ENCODE measurements at places on chromosomes 7 and 10. TPM values are rescaled to one million over a fixed set of nuclear protein-coding genes. Genes with fewer than 3 reads are reported as not detected.

Gene GAD2
- not detected for total RNA-seq

Gene FOXI2
- total RNA-seq, result not detected

Gene NUTM2E
- 0.48 TPM for total RNA-seq

Gene AKR1C4
- not detected for total RNA-seq

Gene VIPR2
- 3.1 TPM for total RNA-seq

Gene CCDC172
- not detected for total RNA-seq

- DNase-seq, result no peak
- no peak overlapping the region for H3K27ac ChIP-seq
- no peaks in the 10 kb centered on the region for H3K4me1 ChIP-seq
- H3K36me3 ChIP-seq, result no peaks in the 10 kb centered on the region
- no peaks in the 10 kb centered on the region for H3K27me3 ChIP-seq
Measured at GRCh38 chr7:132815696-132816311, 239.5 kb upstream of the PLXNA4 start.
